Stimulated activated CD4-positive, alpha-beta T cell treated with anti-CD3 and anti-CD28 coated beads, Interleukin-1b, Interleukin-23, amount 100 ng/mL, for 48 hours (primary cell): ENCODE measurements at places on chromosomes 13 and 19.

DNA sequence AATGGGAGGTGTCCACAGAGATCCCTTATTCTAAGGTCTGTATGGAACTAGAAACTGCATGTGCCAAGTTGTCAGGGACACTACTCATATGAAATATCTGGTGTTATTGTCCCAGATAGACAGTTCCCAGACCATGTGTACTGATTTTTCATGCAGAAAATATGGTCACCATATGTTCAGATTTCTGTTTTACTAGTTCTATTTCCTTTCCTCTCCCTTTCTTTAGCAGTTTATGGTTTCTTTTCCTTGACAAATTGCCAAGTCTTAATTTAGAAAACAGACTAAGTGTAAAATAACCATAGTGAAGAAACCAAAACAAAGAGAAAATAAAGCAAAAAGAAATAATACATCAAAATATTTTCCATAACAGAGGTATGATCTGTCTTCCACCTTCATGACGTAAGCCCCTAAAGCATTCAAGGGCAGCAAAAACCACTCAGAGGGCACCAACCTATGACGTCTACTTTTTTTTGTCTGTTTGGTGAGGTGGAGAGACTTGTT is 248.5 kb downstream of the KCTD12 start:
- no peak for DNase-seq

DNA sequence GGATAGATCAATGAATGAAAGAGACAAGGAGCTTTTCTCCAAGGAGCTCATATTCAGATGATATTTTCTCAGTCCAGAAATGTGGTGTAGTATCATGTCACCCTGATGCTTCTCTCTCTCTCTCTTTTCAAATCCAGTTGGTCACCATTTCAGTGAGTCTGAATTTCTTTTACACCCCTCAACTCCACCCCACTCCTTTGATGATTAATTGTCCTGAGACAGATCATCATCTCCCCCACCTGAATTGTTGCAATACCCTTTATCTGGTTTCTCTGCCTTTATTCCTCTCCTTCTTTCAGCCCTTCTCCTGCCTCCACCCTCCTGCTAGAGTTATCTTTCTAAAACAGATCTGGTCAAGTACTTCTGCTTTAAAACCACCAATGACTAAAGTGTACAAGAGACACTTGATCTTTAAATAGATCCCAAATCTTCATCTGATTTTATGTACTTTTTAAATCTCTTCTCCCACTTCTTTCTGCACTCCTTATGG is 299.8 kb downstream of the KLF5 start:
- no peak for DNase-seq

GRCh38 chr13:29730253-29730652 is 120.2 kb downstream of the UBL3 start:
- DNase-seq = no peak

DNA sequence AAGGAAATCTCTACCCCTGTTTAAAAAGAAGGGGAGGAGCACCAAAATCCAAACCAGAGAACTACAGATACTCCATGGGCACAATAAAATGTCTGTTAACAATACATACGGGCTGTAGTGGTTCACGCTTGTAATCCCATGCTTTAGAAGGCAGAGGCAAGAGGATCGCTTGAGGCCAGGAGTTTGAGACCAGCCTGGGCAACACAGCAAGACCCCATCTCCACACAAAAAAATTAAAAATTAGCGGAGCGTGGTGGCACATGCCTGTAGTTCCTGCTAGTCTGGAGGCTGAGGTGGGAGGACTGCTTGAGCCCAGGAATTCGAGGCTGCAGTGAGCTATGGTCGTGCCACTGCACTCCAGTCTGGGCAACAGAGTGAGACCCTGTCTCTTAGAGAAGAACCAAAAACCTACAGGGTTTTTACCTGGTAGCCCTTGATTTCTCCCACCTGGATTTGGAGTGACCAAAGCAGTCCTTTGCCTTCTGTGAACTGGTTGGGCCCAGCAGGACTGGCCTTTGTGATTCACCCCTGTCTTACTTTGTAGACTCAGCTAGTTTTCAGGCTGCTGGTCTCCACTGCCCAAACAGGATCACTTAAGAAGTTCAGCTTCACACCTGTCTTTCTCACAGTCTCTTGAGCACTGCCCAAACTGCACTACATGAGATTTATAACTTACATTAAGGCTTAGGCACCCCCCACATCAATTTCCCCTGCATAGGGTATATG is 38.7 kb upstream of the FLT1 start:
- DNase-seq = no peak

- DNase-seq = no peak
Observed at GRCh38 chr19:42038666-42039065, 31.3 kb downstream of the GRIK5 start.

DNA sequence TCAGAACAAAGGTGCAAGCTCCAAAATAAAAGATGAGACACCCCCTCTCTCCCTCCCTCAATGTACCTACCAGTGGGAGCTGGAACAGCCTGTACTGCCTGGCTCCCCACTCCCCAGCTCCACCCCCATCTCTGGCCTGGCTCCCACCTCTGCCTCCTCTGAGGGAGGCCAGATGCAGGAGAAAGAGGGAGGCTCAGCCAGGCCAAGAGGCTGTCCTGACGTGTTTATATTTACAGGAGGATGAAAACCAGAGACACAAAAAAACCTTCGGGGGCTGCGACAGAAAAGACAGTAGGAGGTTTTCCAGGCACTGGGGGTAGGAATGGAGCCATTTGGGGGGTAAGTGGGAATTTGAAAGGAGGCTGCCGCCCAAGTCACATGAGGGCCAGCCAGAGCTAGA is 19.7 kb downstream of the ARHGEF18 start:
- no peak for DNase-seq

- no peak for DNase-seq
Observed at GRCh38 chr13:77579959-77580358, 44.5 kb downstream of the SCEL start.

DNA sequence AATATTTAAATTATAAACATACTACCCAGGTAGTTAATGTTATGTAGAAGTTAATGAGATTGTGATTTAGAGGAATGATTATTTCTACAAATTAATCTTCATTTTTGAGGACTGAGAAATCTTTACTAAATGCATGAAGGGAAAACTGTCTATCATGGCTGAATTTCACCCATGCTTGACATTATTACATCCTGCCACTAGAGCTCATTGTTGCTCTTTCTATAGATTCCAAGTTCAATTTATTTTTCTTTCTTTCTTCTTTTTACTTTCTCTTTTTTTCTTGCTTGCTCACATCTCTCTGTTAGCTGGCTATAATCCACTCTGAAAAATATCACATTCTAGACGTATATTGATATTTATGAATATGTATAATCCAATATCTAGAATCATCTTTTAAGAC is 505.0 kb upstream of the KLHL1 start:
- no peak for DNase-seq

- DNase-seq = no peak
Observed at GRCh38 chr19:821825-822503, at the start of gene PLPPR3. Gene PLPPR3 (minus strand): TSS chr19:821955. CDS start chr19:821559, 396 bp downstream.

DNA sequence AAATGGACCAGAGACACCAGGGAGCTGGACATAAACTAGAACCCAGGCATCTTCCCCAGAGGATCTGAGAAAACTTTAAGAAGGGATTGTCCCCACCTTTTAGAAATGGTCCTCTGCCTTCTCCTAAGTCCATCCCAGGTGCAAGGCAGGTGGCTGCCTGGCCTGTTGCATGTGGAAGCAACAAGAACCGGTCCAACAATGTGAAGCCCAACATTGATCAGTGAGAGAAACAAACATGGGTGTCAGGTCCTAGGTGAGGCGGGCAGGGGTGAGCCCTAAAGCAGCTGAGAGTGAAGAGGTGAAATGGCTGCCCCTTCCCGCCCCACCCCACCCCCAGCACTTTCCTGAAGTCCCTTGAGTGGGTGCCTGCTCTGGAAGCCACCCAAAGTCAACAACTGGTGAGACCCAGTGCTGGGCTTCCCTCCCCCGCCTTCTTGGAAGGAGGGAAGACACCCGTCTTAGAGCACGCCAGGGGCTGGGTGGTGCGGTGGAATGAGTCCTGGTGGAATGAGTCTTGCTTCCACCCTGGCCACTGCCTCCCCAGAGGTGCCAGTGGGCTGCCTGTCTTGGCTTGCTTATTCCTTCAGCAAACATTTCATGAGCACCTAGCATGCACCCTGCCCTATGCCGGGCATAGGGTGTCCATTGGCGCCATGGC is 1.7 kb downstream of the AP1M1 start:
- DNase-seq = no peak

DNA sequence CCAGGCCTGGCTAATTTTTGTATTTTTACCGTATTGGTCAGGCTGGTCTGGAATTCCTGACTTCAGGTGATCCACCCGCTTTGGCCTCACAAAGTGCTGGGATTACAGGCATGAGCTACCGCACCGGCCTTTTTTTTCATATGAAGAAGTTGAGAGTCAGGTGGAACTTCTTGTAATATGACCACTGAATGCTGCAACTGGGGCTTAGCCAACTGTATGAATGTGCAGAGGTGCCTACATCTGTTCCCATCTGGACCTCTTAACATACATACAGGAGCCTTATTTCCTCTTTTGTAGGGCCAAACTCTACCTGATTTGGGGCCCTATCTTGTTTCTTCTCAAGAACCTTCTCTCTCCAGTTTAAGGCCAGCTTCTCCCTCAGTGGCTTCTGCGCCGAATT is 11.9 kb upstream of the GGACT start:
- DNase-seq = no peak

DNA sequence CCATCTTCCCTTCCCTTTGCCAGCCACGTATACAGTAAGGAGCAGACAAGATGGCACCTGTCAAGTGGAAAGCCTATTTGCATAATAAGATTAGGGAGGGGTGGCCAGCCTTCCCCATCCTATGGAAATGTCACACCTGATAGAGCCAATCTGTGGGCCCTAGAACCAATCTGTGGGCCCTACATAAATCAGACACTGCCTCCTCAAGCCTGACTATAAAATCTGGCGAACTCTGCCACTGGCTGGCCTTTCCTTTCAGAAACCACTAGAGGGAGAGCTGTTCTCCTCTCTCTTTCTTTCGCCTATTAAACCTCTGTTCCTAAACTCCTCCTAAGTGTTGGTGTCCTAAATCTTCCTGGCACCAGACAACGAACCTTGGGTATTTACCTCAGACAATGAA is 231.5 kb upstream of the KLHL1 start:
- no peak for DNase-seq

DNA sequence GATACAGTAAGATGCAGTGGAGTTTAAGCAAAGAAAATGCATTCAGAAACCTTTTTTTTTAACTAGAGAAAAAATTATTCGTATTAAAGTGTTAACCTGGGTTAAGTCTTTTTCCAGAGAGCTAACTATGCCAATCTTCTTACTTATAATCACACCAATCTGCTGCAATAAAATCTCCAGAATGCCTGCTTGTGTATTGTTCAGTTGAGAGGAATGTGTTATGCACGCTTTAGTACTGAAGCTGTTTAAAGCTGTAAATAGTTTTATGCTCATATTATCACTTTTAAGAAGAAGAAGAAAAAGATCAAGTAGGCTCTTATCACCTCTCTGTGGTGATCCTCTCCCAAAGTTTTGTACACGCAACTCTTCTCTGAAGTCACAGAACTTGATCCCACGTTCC is 528.7 kb downstream of the RFC3 start:
- no peak for DNase-seq

DNA sequence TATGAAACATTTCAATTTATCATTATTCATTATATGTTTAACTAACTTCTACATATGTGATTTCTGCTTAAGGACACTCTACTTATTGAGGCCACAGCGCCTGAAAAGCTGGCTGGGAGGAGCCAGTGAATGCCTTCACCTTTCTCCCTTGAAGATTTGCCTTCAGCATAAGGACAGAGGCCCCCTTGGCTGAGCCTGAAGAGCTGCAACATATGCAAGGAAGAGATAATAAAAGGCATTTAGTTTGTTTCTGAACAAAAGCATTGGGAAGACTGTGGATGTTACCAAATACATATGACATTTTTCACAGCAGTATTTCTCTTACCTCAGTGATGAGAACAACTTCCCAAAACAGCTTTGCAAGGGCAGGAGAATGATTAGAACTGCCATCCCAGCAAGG is 92.1 kb downstream of the ABCC4 start:
- no peak for DNase-seq

DNA sequence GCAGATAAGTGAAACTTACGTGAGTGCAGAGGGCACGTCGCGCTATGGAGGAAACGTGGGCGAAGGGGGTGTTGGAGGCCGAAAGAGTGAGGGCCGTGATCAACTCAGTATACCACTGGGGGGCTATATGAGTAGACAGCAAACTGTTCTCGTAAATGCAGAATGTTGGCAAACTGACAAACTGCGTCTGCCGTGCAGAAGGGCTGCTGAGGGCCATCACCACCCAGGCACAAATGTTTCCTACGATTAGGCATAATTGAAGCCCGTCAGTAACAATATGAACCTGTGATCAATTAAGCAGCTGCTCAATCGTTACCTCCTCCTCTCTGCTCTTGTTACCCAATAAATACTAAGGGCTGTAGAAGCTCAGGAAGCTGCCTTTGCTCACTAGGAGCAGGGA is 17.3 kb upstream of the MADCAM1 start:
- no peak for DNase-seq

DNA sequence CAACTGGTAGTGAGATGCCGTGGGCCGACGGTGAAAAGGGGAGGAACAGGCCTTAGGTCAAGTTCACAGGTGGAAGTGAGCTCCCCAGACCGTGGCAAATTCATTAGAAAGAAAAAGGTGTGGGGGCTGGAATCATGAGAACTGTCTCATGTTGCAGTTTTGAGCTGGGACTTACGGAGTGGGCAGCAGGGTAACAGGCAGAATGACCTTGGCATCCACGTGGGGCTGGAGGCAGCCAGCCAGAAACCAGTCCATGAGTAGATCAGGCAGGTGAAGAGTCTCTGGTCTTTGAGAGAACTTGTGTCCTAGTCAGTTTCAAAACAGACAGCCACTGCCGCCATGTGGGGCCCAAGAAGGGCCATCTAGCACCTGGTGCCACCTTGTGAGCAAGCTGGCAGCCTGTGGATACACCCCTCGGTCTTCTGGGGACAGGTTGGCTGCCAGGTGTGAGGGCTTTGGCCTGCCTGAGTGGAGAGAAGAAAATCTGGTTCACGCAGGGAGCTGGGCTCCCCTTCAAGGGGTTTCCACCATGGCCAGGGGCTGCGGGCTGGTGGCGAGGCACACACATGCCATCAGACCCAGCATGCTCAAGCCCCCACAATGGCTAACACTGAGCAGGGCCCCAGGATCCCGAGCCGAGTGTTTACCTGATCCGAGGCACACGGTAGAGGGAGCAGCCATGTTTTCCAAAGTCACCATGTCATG is 23.9 kb downstream of the TSSK6 start:
- DNase-seq = no peak

DNA sequence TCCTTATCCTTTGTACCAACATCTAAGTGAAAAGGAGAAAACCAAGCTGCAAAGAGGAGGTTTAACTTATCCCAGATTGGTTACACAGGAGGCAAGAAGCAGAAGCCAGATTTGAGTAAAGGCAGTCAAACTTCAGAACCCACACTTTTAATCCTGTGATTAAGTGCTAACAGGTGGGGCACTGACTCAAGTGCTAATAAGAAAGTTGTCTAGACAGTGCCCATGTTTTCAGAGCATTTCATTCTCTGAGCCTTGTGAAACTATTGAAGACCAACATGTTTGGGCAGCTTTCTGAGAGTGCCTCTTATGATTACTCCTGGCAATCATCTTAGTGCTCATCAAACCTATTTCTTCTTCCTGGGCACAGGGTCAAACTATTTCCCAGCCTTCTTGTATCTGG is 380.8 kb downstream of the KCNRG start:
- DNase-seq = no peak

- DNase-seq = no peak
Observed at GRCh38 chr13:76717092-76717491, 169.1 kb downstream of the KCTD12 start.

GRCh38 chr19:7311911-7312310 is 17.7 kb upstream of the INSR start:
- no peak for DNase-seq

- DNase-seq = no peak
Observed at GRCh38 chr13:48775804-48776203, 122.1 kb downstream of the CYSLTR2 start.
